ENCODE measurements at places on chromosomes 3 and 15.
A peak's percentile ranks its signal among the peaks of the same experiment; 100 is the strongest.

- DNase-seq: no peak
Observed at GRCh38 chr3:24086617-24087404, 141.7 kb downstream of the NR1D2 start.

GRCh38 chr15:46278486-46279090 lies 643.8 kb downstream of the SQOR start:
- no peak for DNase-seq

GRCh38 chr3:24377218-24377993 lies 117.2 kb downstream of the THRB start:
- no peak for DNase-seq

DNA sequence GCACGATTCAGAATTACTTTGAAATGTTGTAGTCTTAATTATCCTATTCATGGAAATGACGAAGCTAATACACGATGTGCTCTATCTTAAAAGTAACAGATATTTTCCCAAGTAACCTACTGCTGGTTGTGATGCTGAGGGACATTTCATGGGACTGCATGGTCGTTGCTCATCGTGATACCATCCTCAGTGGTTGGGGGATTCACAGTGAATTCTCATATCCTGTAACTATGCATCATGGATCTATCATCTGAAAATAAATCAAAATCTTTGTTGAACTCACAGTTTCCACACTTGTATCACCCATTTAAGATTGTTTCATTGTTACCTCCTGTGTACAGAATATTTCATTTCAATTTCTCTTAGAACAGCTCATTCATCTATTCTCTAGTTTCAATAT lies 84.7 kb downstream of the OPA1 start:
- no peak for DNase-seq

GRCh38 chr15:43275740-43276562 lies 9.2 kb upstream of the TGM5 start:
- no peak for DNase-seq

- DNase-seq: peak; percentile 14
Observed at GRCh38 chr3:192819001-192819569, 91.7 kb upstream of the FGF12 start.

DNA sequence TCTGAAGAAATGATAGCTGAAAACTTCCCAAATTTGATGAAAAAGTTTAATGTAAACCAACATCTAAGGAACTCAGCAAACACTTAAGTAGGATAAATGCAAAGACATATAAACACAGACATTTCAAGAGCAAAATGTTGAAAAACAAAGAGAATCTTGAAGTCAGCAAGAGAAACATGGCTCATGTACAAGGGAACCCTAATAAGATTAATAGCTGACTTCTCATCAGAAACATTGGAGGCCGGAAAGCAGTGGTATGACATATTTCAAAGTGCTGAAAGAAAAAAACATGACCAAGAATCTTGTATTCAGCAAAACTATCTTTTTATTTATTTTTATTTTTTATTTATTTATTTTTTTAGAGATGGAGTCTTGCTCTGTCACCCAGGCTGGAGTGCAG lies 10.6 kb upstream of the PRKCI start:
- DNase-seq: no peak

- DNase-seq: no peak
Observed at GRCh38 chr15:100349321-100349695, 7.5 kb upstream of the ADAMTS17 start.

- DNase-seq: no peak
Observed at GRCh38 chr15:90782442-90782841, 65.3 kb downstream of the BLM start.

- DNase-seq: no peak
Observed at GRCh38 chr15:83654379-83655236, 685 bp downstream of the ADAMTSL3 start.

GRCh38 chr3:41681479-41681878 lies 280.4 kb downstream of the ULK4 start:
- DNase-seq: no peak

DNA sequence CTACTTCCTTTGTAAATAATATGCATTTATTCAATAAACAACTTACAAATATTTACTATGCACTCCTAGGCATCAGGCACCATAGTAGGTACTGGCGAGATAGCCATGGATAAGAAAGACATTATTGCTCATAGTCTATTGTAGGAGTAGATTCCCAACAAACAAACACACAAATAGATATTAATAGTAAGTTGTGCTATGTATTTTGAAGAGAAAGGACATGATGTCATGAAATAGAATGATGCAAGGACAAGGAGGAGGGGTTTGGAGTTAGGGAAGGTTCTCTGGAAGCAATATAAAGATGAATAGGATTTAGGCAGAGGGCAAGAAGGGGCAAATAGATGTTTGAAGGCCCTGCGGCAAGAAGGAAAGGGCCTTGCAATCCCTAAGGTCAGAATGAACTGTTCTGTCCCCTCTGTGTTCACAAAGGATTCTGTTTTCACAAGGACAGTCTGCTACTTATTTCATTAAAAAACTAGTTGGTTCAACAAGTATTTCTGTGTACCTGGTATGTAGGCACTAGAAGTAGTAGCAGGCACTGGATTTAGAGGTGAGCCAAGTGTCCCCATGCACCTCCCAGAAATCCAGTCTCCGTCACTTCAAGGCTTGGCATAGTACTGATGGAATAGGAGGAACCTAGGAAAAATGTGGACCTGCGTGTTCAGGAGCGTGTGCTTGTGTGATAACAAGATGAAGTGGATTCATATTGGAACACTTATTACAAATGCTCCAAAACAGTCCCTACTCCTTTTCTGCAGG lies 231.8 kb upstream of the TPRG1 start:
- no peak for DNase-seq

GRCh38 chr15:92178911-92179310 lies 214.8 kb upstream of the ST8SIA2 start:
- no peak for DNase-seq

DNA sequence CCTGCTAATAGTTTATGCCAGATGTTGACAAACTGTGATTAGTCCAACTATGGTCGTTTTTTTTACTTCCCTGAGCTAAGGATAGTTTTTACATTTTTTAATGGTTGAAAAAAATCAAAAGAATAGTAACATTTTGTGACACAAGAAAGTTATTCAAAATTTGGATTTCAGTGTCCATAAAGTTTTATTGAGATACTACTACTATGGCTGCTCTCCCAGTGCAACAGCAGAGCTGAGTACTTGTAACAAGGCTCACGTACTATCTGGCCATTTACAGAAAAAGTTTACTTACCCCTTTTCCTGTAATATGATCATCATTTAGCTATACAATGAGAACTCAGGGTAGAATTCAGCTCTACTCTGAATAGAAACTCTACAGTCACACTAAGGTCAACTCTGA lies 11.5 kb upstream of the TMEM62 start:
- no peak for DNase-seq

DNA sequence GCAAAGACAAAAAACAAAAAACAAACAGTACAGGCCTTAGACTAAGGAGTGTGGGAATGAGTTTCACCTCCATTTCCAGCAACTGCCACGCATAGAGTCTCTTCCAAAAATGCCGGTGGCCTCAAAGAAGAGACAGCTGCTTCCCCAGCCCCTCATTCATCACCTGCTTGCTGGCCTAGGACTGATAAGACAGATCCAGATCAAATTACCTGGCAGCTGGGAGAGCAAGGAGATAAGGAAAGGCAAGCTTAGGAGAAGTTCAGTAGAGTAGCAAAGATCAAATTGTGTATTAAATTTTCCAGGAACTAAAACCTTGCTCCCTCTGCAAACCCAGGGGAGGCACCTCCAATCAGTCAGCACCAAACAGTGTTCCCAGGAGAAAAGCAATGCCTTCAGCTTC lies 325.8 kb upstream of the CTNNB1 start:
- no peak for DNase-seq

GRCh38 chr15:70866982-70867641 lies 13.2 kb upstream of the LARP6 start:
- DNase-seq: no peak

DNA sequence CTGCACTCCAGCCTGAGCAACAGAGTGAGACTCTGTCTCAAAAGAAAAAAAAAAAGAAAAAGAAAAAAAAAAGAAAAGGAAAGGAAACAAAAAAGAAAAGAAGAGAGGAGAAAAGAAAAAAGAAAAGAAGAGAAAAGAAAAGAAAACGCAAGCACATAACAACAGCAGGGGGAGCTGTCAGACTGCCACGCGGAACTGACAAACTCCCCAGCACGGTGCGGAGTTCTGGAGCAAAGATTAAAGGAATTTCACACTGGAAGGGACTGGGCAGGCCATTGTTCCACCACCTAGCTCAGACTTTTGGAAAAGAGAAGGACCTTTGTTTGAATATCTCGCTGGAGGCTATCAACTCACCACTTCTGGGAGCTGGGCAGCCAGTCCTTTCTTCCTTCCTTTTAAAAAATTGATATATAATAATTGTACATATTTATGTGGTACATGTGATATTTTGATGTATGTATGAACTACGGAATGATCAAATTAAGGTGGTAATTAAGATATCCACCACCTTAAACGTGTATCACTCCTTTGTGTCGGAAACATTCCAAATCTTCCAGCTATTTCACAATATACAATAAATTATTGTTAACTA lies 40.5 kb downstream of the DPPA2 start:
- no peak for DNase-seq

DNA sequence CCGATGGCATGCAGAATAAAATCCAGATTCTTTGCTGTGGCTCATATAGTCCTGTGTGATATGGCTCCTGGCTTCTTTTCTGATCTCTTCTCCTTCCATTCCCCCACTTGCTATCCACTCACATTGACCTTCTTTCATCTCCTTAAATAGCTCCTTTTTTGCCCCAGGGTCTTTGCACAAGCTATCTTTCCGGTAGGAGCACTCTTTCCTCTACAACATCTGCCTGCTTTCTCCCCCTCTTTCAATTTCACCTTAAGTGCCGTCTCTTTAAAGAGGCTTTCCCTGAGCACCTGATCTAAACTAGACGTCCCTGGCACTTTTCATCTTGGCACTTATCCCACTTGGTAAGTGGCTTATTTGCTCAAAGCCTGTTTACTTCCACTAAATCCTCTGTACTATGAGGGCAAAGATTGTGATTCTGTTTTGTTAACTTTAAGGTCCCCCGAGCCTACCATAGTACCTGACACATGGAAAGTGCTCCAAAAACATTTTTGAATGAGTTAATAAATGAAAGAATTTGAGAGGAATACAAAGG lies 323.3 kb upstream of the TLE3 start:
- no peak for DNase-seq

- no peak for DNase-seq
Observed at GRCh38 chr3:9846231-9846630, 2.4 kb upstream of the RPUSD3 start.

GRCh38 chr3:49434731-49435130 lies 5.6 kb upstream of the NICN1 start:
- no peak for DNase-seq

DNA sequence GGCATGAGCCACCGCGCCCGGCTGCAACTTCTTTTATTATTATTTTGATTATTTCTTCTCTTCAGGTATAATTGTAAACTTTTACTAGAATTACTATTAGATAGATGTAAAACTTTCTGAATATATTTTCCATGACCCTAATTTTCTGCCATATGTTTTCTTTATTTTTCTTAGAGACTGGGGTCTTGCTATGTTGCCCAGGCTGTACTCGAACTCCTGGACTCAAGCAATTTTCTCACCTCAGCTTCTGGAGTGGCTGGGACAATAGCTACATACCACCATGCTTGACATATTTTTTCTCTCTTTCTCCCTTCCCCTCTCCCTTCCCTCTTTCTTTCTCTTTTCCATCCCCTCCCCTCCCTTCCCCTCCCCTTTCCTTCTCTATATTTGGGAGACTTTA lies 29.6 kb upstream of the CHST2 start:
- no peak for DNase-seq

- peak; percentile 34 for DNase-seq
Observed at GRCh38 chr3:150761831-150762661, 923 bp downstream of the SIAH2 start.

- DNase-seq: no peak
Observed at GRCh38 chr3:122324871-122325323, at the start of gene CSTA. Gene CSTA, plus strand, starts transcription at chr3:122325248. Its CDS starts 45 bp downstream, at chr3:122325293.

DNA sequence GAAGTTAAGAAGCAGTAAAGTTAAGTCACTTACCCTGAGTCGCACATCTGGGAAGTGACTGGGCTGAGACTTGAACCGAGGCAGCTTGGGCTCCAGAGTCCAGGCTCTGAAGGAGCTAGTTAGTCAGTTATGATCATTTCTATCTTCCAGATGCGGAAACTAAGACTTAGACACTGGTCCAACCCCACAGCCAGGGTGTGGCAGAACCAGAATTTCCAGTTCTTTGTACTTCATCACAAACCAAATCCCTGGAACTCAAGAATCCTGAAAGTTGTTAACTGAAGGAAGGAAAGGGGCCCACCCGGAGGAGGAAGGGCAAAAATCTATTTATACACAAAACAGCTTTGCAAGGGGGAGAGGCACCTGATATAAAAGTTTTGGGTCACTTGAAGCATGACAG lies 389.9 kb downstream of the SHQ1 start:
- no peak for DNase-seq

DNA sequence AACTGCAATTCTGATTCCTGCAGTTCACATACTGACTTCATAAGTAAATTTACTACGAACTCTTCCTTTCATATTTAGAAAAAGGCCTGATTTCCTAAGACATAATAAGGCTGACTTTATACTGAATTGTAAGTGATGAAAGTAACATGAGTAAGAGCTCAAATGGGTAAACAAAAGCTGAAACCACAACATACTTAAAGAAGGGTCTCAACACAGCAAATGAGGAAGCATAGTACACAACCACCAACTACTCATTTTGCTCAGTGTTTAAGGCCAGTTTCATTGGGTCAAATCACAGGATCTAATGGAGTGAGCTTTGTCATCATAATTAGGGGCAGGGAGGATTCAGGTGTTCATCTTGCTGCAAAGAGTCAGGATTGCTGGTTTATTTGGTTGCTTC lies 81.4 kb downstream of the SETD2 start:
- no peak for DNase-seq

- no peak for DNase-seq
Observed at GRCh38 chr3:76586471-76586870, 453.4 kb upstream of the ROBO2 start.

GRCh38 chr3:158565076-158565475 lies 5.9 kb upstream of the MLF1 start:
- DNase-seq: no peak

DNA sequence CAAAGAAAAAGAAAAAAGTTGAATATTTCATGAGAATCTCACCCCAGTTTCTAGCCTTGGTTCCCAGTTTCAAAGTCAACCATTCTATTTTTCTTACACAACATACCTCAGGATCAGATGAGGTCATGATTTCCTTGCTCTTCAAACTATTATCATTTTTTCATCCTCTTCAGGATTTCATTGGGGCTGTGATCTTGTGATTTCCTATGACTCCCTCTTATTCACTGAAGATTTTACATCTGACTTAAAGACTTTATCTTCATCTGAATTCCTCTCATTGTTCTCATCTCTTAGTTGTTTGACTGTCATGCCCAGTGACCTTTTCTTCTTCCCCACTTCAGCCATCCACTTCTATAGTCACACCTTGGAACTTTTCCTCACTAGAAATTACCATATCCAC lies 3.1 kb upstream of the C3orf33 start:
- no peak for DNase-seq
